Caki2 (cell line): ENCODE measurements at places on chromosomes 7 and 10. TPM values are rescaled to one million over a fixed set of nuclear protein-coding genes. Genes with fewer than 3 reads are reported as not detected.
A peak's percentile ranks its signal among the peaks of the same experiment; 100 is the strongest.

DNA sequence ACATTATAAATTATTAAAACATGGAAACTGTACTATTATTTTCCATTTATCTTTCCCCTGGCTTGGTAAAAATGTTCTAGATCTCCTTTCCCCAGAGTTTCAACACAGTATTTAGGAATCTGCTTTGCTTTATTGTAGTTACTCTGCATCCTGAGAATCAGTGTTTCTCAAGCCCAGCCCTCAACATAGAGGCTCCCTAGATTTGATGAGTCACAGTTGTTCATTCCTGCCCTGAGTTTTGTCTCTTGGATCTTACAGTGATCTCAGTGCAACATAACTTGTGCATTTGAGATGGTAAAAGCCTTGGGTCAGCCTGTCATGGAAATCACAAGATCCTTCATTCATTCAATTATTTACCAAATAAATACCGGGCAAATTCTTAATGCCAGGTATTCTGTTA is 63.0 kb downstream of the VAX1 start:
- peak; percentile 5 for DNase-seq

- no peak for DNase-seq
These were observed 14.3 kb upstream of the ARHGAP12 start for GRCh38 chr10:31942892-31943291.

GRCh38 chr10:91980319-91980718 is 56.7 kb downstream of the BTAF1 start:
- DNase-seq, result no peak

The MSMB gene
- not detected in 2 replicates for total RNA-seq

GRCh38 chr7:135743907-135744731 is 4.5 kb downstream of the FAM180A start:
- DNase-seq, result no peak

DNA sequence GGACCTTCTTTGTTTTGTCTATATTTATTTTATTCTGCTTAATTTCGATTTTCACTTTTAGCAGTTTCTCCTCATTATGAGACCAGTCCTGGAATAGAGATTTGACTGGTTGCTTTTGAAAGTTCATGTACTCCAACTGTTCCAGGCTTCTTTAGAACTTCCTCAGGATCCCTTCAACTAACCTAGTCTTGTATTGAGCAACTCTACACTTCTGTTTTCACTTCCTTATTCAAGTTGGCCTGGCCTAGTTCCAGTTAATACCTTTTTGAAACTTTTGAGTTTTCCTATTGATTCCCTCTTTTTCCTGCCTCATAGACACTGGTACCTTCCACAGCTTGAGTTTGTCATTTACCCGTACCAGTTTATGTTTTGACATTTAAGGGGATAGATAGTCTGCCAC is 421.7 kb downstream of the ATRNL1 start:
- DNase-seq, result peak; percentile 6

DNA sequence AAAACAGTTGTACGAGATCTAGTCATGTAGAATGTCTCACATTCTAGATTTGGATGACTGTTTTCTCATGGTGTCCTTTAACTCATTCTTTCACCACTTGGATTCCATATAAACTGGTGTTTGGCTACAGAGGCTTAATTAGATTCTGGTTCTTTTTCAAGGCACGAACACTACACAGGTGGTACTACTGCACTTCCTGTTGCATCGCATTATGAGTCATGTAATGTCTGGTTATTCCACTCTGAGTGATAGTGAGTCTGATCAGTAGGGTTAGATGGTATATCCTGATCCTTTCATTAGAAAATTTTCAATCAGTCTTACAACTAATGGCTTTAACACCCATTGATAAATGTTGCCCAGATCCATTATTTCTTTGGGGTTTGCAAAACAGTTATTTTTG is 11.2 kb upstream of the AKAP9 start:
- DNase-seq, result no peak

The GSTO1 gene
- total RNA-seq, result 96.6 and 108 TPM in 2 replicates

DNA sequence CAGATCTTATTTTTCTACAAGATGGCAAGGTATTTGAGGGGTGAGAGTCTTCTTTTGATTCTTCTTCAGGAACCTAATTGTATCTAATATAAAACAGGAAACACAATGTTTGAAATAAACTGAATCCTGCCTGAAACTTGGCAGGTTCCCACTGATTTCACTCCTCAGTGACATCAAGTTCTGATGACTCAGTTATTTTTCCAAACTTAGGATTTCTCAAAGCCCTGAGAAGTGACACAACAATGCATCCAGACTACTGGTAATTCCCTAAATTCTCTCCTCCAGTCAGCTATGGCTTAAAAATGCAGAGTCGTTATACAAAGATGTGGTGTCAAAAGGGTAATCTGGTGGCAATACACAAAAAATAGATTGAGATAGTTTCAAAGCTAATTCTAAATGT is 80.9 kb downstream of the ABLIM1 start:
- DNase-seq, result peak; percentile 37

GRCh38 chr10:70334526-70335245 is 47.7 kb downstream of the LRRC20 start:
- no peak for DNase-seq

DNA sequence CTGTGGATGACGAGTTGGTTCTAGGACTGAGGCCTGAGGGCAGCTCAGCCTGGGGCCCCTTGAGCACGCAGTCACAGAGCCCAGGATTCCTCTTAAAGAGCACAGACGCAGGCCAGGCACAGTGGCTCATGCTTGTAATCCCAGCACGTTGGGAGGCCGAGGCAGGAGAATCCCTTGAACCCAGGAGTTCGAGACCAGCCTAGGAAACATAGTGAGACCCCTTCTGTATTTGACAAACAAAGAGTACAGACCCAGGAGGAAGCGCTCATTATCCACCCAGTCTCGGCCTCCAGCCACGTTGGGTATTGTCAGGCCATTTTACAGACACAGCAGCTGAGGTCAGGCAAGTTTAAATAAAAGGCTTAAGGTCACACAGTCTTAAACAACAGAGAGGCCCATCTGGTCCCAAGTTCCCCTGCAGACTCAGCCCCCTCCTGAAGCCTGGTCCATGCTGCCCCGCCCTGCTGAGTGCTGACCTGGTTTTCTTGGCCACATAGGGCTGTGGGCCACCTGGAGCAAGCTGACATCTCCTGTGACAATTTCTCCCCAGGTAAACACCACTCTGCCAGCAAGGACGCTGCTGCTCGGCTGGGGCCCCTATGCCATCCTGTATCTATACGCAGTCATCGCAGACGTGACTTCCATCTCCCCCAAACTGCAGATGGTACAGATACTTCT is 12.6 kb downstream of the RGR start:
- no peak for DNase-seq

- DNase-seq, result peak; percentile 90
These were observed 34.6 kb downstream of the MALSU1 start for GRCh38 chr7:23333671-23334246.

The DNAJC30 gene
- total RNA-seq, result 10.7 and 20.2 TPM in 2 replicates

DNA sequence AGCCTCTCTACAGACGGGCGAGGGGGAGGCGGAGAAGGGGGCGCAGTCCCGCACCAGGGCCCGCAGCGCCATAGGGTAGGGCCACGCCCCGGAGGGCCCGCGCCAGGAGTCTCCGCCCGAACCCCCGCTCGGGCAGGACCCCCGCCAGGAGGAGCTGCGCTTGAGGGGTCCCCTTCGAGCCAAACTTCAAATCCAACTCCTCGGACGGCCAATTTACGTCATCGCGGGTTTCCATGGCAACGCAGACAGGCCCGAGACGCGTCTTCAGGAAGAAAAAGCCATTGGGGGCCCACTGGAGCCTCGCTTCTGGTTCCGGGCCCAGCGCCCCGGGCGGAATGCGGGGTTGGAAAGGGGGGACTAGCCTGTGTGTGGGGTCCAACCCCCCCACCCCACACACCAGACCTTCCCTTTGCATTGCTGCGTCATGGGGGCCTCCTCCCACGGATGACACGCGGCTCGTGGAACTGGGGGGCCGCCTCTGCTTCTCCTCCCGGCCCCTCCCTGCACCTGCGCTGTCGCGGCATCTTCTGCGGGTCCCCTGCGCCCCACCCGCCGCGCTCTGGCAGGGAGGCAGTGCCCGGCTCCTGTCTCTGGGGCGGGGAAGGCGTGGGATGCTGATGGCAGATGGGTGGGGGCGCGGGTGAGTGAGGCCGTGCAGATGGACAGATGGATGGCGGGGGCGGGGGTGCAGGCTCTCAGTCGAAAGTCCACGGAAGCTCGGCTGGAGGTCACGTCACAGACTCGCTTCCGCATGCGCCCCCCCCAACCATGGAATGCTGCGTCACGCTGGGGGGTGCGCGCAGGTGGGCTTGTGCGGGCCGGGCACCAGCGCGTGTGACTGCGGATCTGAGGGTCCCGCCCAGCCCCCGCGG is 1.2 kb downstream of the CALY start:
- DNase-seq, result no peak

The CCZ1 gene
- 69.8 and 109 TPM in 2 replicates for total RNA-seq

GRCh38 chr10:24707445-24707844 is 16.2 kb downstream of the ARHGAP21 start:
- no peak for DNase-seq

The PLXNA4 gene
- total RNA-seq, result 0.34 TPM in 1 of 2 replicates, not detected in the other

DNA sequence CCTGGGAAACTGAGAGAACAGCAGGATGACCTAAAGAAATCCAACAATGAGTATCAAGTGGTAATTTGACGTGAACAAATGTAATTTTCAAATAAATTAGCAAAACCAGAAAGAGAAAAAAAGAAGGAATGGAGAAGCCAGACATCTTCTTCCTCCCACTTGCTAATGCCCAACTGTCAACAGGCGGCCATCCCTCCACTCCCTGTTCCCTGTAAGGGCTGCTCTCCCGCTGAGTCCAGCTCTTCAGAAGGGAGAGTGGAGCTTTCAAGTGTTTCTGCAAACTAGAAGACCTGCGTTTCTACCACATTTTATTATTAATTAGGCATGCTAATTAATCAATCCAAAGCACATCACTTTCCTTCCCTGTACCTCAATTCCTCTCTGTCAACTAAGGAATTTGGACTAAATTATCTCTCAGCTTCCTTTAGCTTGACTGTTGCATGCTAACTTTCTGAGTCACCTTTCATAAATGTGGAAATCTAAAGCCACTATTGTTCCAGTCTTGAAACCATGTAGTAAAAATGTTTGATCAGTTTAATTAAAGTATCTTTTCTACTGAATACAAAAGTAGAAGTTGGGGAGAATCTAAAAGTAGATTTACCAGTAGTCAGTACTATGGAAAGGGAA is 48.4 kb upstream of the CUL1 start:
- peak; percentile 19 for DNase-seq

DNA sequence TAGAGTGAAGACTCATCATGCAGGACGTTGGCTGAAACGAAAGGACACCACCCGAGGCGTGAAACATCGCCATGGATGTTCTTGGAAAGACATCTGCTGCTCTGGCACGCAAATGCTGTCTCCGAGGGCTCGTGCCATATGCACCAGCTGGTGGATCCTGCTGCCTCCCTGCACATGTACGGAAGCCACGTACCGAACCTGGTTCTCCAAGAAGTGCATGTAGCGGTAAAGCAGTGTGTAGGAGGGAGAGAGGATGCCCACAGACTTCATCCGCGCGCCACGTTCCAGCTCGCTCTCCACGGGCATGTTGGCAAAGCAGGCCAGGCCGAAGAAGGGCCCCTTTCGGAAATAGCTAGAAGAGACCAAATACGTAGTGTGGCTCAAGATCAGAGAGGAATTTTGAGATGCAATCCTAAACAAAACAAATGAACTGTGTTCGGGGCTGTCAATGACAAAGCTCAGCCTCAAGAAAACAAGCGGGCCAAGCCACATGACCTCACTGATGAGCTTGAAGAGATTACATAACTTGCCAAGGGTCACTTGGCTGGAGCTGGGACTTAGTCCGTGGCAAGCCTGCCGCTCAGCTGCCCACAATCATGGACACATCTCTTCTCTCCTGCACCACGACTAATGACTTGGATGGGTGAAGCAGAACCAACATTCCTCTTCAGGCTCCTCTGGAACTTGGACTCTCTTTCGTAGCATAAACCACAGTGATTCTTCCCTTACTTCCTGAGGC is 16.5 kb downstream of the DENND11 start:
- no peak for DNase-seq

DNA sequence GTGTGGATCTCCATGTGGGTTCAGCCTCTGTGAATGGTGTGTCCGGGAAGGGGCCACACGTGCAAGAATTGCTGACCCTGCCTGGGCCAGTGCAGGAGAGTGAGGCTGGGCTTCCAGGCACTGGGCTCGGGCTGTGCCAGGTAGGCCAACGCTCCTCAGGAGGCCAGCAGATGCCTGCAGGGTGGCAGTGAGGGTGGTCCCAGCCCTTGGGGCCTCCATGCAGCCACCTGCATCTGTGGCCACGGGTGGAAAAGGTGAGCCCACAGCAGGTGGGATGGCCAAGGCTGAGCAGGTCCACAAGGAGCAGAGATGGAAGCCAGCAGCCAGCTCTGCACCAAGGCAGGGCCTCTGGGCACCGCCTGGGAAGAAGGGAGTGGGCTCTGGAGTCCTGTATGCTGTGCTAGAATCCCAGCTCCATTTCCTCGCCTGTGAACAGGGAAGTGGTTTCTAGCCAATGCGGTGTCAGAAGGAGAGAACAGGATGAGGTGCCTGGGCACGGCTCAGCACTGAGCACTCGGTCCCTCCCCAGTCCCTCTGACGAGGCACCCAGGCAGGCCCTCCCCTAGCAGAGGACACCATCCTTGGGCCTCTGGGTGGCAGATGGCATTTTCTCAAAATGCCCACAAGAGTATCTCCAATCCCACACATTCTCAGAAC is 31.1 kb upstream of the RET start:
- DNase-seq, result no peak

DNA sequence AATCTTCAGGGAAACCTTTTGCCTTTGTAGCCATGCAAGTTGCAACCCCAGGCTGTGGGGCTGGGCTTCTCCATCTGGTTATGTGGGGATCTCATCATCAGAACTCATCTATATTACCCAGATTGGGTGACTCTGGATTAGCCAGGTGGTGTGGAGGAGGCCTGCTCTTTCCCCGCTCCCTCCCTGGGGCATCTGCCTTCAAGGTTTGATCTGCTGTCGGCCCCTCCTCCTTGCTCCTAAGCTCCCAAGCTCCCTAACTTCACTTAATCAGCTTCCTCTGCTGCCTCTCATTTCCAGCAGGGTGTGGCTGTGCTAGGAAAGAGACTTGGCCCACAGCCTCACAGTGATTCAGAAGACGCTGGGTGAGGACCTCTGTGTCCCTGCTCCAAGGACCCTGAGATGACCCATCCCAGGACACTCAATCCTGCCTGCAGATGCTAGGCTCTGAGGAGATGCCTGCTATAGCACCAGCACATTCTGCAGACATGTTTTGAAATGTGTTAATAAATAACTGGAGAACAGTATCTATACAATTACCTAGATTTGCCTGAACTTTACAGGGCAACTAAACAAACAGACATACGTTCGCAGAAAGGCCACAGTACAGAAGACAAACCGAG is 392.1 kb upstream of the PODXL start:
- peak; percentile 49 for DNase-seq

- no peak for DNase-seq
These were observed 385.8 kb upstream of the C7orf33 start for GRCh38 chr7:148204639-148205304.

- no peak for DNase-seq
These were observed 93.3 kb downstream of the MGMT start for GRCh38 chr10:129560361-129560760.

- no peak for DNase-seq
These were observed 271.9 kb downstream of the KIF20B start for GRCh38 chr10:89973326-89973725.

The LIPJ gene
- total RNA-seq, result not detected in 2 replicates

The IGFBP3 gene
- 354 and 370 TPM in 2 replicates for total RNA-seq

- DNase-seq, result no peak
These were observed 55.0 kb upstream of the JCAD start for GRCh38 chr10:30114401-30114800.

- no peak for DNase-seq
These were observed 736.2 kb downstream of the PARD3 start for GRCh38 chr10:34078745-34079470.
